ENCODE measurements at places on chromosomes 6 and 20. TPM values are rescaled to one million over a fixed set of nuclear protein-coding genes. Genes with fewer than 3 reads are reported as not detected.
A peak's percentile ranks its signal among the peaks of the same experiment; 100 is the strongest.

DNA sequence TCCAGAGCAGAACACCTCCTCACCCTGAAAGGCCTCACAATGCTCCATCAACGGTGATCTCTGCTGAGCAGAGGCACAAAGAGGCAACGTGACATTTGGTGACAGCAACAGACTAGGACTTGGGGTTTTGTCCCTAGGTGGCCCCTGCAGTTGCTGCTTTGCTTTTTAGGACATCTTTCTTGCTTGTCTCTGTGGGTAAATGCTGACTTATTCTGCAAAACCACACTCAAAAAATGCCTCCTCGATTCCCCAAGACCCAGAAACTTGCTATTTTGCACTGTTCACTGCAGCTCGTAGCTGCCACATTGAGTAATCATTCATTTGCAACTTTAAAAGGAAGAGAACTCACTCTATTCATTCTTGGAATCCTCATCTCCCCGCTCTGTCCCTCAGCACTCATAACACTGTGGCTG, 209.9 kb downstream of the LY86 start:
- DNase-seq, result no peak

GRCh38 chr6:53065266-53066076, at the start of gene FBXO9:
TSS of gene FBXO9 (plus strand) at chr6:53065404. CDS start at chr6:53065790, 386 bp downstream.
- peak; percentile 29 for DNase-seq

DNA sequence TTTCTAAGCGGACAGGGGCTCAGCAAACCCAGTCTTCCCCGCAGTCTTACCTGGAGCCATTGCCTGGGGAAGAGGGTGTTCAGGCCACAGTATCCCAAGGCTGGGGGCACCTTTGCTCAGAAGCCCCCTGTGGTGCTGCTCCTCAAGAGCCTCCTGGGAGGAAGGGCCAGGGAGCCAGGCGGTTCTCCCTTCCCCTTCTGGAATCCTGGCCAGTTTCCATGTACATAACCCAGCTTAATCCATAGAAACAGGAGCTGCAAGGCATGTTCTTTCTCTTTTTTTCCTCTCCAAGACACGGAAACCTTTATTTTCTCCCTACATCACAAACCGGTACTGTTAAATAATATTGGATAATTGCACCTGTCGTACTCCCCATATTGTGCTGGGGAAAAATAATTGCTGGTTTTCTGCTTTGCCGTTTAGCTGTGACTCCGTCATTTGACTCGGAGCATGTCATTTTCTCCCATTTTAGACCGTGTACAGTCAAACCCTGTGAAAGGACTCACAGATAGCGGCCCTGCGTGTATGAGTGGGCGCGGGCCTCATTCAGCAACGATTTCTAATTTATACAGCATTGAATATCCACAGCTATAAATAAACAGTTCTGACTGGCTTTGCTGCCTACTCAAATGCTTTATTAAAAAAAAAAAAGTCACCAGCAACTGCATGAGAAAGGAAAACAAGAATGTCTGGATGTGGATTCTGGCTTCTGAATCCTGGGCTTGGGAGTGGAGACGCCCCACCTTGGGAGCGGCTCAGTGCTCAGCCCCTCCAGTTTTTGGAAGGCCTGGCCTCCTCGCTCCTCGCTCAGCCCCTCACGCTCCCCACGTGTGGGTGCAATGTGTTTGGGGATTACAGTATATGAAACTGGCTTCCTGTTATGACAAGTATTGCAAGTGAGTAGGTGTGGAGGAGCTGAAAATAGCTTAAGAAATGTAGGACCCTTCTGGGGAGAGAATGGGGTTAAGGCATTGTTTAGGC, 67.3 kb downstream of the ADTRP start:
- DNase-seq, result no peak

GRCh38 chr20:32528171-32528891, 56.8 kb downstream of the NOL4L start:
- DNase-seq, result no peak

DNA sequence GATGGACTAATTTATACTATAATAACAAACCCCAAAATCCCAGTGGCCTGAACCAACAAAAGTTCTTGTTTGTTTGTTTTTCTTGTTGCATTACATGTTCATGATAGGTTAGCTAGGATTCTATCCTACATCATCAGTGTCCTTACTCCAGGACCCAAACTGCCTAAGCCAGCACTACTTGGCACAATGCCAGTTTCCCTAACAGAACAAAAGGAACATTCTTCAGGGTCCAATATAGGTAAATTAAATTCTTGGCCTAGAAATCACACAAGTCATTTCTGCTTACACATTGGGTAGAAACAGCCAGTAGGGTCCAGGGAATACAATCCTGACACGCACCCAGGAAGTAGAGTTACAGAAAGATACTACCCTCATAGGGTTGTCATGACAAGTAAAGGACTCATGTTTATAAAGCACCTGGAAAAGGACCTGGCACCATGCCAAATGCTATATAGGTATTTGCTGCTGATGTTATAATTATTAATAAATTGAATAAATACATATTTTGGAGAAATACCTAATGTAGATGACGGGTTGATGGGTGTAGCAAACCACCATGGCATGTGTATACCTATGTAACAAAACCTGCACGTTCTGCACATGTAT, 38.8 kb downstream of the RCAN2 start:
- DNase-seq, result no peak

DNA sequence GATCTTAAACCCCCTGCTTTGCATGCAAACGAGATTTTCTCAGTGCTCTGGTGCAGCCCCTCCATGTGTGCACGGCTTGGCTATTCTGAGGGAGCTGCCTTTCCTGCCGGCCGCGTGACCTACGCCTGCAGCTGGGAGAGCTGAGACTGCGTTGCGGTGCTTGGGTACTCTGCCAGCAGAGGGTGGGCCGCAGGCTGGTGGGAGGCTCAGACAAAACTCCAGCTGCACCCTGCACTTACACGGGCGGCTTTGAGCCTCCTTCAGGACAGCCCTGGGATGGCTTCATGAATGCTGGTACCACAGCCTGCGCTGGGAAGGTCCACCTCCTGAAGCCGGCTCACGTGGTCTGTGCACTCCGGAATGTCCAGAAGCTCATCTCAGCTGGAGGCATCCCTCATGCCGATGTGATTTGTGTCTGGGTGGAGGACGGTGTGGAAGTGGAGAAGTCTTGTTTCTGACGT, 223.7 kb downstream of the DLL1 start:
- DNase-seq, result no peak

DNA sequence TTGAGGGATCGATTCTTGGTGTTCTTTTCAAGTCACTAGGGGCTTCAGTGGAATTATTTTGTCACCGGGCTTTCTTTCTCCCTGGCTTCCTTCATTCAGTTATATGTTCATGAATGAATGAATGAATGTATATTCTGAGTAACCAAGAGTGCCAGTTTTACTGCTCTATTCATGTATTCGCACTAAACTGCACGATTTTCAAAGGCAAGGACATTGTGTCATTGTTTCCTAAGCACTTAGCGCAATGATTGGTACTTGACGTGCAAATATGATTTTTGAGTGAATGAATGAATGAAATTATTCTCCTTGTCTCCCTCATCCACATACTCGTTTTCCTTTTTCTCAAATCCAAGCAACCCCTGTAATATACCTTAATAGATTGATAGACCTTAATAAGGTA, 822 bp downstream of the AFG1L start:
- DNase-seq, result no peak

GRCh38 chr6:116545651-116546050, at the start of gene TRAPPC3L:
TSS of gene TRAPPC3L (minus strand) at chr6:116545684. CDS start at chr6:116545514, 170 bp downstream.
- no peak for DNase-seq

GRCh38 chr6:33908025-33908424, 104.2 kb upstream of the MLN start:
- no peak for DNase-seq

GRCh38 chr20:63756648-63756991, 17.0 kb downstream of the SLC2A4RG start:
- DNase-seq, result no peak

GRCh38 chr6:150293423-150294173, 75.2 kb upstream of the IYD start:
- peak; percentile 76 for DNase-seq

DNA sequence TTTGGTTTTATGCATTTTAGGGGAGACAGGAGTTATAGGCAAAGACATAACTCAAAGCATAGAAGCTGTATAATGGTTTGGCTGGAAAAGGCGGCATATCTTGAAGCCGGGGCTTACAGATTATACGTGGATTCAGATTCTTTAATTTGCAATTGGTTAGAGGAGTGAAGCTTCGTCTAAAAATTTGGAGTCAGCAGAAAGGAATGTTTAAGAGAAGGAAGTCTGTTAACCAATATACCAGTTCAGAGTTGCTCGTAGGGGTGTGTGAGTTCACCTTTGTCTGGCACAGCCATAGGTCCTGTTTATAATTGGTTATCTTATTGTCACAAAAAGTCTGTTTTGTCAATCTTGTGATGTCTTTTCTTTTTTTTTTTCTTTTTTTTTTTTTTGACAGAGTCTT, 8.9 kb downstream of the ARHGAP40 start:
- peak; percentile 54 for DNase-seq

GRCh38 chr20:11894062-11894461, 23.6 kb upstream of the BTBD3 start:
- DNase-seq, result no peak

DNA sequence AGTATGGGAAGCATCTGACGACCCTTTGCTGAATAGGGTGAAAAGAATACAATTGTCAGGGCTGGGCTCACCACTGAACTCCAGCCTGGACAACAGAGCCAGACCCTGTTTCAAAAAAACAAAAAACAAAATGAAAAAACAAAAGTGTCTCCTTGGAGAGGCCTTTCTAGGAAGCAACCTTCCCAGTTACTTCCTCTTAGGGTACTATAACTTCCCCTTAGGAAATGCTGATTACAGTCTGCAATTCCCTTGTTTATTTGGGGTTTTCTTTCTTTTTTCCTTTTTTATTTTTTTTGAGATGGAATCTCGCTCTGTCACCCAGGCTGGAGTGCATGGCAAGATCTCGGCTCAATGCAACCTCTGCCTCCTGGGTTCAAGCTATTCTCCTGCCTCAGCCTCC, 20.5 kb upstream of the TTPAL start:
- no peak for DNase-seq

DNA sequence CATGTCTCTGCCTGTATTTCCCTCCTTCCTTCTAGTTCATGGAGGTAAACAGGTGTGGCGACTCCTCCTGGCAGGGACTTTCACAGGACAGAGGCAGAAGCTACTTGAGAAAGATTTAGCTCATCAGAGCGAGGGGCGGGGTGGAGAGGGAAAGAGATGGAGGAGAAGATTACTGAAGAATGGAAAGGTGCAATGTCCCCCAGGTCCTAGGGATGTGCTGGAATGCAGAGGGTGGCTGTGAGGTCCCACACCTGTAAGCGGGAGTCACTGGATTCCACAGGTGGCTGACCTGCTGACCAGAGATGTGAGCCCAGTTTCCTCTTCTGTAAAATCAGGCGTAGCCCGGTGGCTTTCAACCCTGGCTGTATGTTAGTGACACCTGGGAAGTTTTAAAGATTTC, 199.2 kb upstream of the SULF2 start:
- no peak for DNase-seq

- peak; percentile 58 for DNase-seq
These were observed 2.2 kb upstream of the OXT start for GRCh38 chr20:3068986-3069900.

GRCh38 chr6:93183531-93183972, 235.8 kb downstream of the EPHA7 start:
- no peak for DNase-seq

DNA sequence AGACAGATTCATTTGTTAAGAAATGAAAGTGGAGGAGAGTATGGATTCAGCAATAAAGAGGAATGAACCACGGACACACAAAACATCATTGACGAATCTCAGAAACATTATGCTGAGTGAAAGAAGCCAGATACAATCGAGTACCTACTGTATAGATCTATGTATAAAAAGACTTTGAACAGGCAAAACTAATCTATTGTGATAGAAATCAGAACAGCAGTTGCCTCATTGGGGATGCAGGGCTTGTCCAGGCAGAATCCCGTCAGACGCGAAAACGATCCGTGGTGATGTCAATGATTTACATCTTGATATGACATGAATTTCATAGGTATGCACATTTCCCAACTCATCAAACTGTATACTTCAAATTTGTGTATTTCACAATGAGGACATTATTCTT, 265.2 kb downstream of the CBLN4 start:
- no peak for DNase-seq

DNA sequence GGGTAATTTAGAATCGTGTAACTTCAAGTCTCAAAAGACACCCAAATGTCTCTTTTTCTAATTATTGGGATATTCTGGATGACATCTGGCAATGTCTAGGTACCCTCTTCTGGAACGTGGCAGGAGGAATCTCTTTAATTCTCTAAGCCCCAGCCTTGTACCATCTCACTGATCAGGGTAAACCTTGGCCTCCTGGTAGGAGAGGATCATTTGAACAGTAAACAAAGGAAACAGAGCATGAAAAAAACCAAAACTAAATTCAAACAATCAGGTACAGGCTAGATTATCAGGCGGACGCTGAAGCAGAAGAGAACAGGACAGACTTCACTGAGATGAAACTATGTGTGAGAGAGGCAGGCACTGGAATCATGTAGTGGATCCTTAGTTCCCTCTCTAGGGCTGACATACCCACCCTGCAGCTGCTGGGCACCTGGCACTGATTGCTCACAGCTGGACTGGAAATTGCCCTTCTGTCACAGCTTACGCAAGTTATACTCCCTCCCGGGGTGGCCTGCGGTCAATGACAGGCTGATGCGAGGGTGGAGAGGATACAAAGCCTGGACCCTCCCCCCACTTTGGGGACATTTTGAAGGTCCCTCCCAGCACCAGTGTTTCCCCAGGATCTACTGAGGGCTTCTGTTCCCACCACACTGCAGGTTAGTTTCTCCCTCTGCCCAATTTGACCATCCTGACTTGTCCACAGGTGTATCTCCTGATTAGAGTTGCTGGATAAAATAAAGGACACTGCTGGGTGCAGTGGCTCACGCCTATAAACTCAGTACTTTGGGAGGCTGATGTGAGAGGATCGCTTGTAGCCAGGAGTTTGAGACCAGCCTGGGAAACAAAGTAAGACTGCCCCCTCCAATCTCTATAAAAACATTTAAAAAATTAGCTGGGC, 20.6 kb upstream of the ZBTB24 start:
- no peak for DNase-seq

- DNase-seq, result no peak
These were observed 78.5 kb downstream of the PHF3 start for GRCh38 chr6:63714091-63714490.

Gene CCDC170
- not detected for total RNA-seq

Gene SLC24A3
- total RNA-seq, result not detected

Gene KHDRBS2
- total RNA-seq, result not detected

Gene TGM3
- total RNA-seq, result not detected

Gene LY86
- not detected for total RNA-seq

Gene MYLK2
- total RNA-seq, result 0.55 TPM

Gene FOXS1
- total RNA-seq, result not detected

Gene AURKA
- total RNA-seq, result 137 TPM

Gene LINC00237
- not detected for total RNA-seq

Data from A172 (cell line).